ENCODE measurements at places on chromosomes 2 and 18. TPM values are rescaled to one million over a fixed set of nuclear protein-coding genes. Genes with fewer than 3 reads are reported as not detected.
A peak's percentile ranks its signal among the peaks of the same experiment; 100 is the strongest.

DNA sequence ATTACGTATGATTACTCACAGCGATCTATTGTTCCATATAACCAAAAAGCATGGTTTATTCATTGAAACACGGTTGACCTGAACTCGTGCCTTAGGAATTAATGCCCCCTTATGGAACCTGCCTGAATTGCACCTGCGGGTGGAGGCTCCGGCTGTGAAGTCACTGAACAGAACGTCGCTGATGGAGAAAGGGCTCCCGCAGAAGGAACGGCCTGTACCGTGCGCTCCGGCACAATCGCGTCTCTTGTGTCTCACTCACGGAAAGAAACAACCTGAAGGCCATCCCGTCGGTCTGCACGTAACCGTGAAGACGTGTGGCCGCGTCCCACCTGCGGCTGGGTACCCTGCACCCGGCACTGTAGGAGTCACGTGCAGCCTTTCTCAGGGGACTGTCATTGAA, 133.1 kb downstream of the NFATC1 start:
- DNase-seq: peak; percentile 44

GRCh38 chr2:229884775-229885699, 36.8 kb downstream of the TRIP12 start:
- DNase-seq: no peak

GRCh38 chr2:172088245-172089004, 3.1 kb downstream of the DLX1 start:
- no peak for DNase-seq

DNA sequence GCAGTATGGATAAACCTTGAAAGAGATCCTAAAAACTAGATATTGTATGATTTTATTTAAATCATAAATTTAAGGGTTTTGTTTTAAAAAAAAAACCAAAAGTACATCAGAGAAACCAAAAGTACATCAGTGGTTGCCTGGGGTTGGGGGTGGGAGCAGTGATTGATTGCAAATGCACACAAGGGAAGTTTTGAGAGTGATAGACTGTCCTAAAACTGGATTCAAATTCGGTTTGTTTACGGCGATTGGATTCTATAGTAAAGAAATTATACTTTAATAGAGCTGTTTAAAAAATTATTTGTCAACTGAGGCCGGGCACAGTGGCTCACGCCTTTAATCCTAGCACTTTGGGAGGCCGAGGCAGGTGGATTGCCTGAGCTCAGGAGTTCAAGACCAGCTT, 179.8 kb downstream of the METTL4 start:
- no peak for DNase-seq

- peak; percentile 34 for DNase-seq
These were observed 20.1 kb upstream of the SLC39A10 start for GRCh38 chr2:195636890-195637289.

The CROCC2 gene
- total RNA-seq: not detected

The CFC1 gene
- not detected for total RNA-seq

The GCA gene
- 3.5 TPM for total RNA-seq

Data from HT1080 (cell line).